ENCODE measurements at places on chromosomes 2 and 18.

DNA sequence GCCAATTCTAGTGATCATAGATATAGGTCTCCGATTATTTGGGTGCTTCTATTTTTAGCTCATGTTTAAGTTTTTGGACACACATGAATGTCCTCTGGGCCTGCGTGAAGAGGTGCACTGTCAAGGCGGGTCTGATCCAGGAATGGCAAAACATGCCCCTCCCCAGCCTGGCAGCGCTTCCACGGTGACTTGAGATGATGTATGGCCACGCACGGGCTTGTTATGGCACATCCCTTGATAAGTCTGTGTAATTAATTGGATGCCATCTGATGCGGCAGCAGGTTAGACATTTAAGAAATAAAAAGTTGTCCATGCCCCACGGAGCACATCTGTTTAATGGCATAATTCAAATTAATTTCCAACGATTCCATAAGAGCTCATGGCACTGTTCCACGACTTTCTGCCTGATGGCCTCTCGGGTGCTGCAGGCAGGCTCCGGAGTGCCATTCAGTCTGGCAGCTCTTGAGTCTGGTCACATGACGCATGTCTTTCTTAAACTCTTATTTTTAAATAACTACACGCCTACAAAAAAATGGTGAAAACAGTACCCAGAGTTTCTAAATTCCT is 151.4 kb downstream of the ACKR3 start:
- DNase-seq, result no peak

GRCh38 chr2:172558372-172558771 is 2.5 kb downstream of the PDK1 start:
- DNase-seq, result no peak

GRCh38 chr18:55497825-55498403 is 90.1 kb downstream of the TCF4 start:
- DNase-seq, result no peak

DNA sequence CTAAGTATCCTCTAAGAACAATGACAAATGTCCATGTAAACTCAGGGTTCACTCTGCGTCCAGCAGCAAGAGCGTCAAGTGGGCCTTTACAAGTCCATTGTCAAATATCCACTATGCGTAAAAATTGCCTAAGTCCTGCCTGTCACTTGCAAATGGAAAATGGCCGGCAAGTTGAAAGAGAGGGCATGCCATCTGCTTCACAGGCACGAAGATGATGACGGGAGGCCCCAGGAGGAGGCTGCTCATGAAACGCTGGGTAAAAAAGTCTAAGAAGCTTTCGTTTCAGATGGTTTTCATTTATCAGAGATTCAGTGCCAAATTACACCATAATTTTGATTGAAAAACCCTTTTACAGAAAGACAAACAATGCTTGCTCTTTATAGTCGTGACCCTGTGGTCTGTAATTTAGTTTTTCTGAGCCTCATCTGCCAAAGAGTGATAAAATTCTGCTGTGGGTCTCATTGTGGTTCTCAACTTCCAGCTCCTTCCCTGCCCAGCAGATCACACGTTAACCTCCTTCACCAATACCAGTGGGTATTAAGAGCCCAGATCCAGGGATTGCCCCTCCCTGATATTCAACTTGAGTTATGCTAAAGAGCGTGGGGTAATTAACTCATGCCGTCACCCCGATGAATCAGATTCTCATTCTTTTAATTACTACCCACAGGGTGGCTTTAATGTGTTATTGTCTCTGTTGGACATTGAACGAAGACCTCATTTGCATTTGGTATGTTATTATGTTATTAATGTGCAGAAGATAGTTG is 160.2 kb upstream of the ALKAL2 start:
- no peak for DNase-seq

- DNase-seq, result no peak
Observed at GRCh38 chr2:70777450-70777849, 9.4 kb upstream of the ADD2 start.

DNA sequence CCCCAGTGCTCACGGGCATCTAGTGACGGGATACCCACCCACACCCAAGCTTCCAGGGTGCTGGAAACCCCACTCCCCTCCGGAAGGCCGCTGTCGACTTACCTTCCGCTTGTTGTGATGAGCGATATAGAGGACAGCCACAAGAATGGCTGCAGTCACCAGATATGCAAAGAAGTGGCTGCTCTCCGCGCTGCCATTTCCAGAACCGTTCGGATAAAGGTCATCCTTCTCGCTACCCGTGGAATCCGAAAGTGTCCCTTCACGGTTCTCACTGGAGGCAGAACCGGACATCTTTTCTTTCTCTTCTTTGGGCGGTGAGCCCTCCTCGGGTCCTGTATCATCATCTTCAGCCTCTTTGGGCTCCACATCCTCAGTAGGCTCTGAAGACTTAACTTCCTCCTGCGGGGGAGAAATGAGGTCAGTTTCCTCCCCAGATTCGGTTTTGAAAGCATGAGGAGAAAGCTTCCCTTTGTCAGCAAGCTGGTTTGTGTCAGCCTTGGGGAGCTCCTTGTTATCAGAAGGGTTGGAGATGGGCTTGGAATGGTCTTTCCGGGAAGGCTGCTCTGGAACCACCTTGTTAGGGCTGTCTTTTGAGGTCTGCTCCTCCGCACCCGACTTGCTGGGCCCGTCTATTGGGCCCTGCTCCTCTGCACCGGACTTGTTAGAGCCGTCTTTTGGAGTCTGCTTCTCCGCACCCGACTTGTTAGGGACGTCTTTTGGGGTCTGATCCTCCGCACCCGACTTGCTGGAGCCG is 1.2 kb downstream of the TGOLN2 start:
- no peak for DNase-seq

DNA sequence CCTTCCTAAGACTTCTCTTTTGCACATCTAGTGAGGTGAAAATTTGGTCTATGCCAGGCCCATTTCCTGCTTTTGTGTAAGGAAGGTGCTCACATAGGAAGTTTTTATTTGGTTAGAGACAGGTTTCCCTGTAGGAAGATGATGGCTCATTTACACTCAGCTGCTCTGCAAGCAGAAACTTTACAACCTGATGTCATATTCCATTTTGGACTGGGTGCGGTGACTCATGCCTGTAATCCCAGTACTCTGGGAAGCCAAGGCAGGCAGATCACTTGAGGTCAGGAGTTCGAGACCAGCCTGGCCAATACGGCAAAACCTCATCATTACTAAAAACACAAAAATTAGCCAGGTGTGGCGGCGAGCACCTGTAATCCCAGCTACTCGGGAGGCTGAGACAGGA is 35.8 kb downstream of the CASP10 start:
- DNase-seq, result no peak

- no peak for DNase-seq
Observed at GRCh38 chr18:79064228-79064627, 5.0 kb upstream of the ATP9B start.

DNA sequence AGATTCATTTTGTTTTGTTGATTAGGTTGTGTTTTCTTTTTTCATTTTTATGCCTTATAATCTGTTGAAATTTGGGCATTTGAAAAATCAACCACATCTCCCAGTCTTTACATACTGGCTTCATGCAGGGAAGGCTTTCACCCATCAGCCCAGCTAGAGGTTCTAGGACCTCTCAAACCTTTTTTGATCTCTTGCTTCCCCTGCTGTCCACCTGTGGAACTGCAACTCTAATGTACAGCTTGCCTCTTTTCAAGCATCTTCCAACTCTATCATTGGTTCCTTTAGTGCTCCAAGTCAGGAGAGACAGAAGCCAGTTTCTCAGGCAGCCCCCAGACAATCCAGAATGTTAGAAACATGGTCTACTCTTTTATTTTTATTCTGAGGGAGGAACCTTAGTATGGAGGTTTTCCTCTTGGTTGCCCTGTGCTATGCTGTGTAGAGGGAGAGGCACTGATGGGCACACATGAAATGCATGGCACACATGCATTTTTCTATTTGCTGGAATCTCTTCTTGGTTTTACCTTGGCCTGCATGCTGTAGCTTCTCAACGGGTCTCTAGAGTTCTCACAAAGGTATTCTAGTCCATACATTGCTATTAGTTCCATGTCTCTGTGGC is 107.2 kb upstream of the L3MBTL4 start:
- DNase-seq, result peak; percentile 40

DNA sequence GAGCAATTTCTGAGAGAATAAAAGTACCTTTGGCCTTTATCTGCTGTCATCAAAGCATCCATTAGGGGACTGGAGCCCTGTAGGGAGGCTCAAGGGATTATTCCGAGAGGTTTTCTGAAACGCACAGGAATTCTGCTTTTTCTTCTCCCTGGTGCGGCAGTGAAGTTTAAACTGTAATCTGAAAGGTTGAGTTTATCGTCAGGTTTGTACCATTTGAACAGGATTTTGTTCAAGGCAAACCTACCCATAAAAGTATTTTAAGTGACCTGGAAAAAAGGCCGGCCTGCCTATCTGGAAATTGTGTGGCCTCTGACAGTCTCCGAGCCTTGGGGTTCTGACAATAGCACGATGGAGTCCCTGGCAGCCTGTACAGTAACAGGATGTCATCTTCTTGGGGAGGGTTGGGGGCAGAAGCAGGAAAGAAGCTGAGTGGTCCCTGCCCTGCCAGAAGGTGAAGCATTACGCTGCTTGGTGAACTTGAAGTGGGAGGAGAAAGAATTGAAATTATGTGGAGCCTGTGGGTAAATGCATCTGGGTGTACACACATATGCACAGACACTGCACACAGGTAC is 272.0 kb downstream of the CYRIA start:
- DNase-seq, result no peak

GRCh38 chr2:26521054-26521912 is 43.4 kb upstream of the OTOF start:
- peak; percentile 23 for DNase-seq

- DNase-seq, result no peak
Observed at GRCh38 chr2:207698301-207698700, 13.1 kb upstream of the CCNYL1 start.

- DNase-seq, result no peak
Observed at GRCh38 chr2:230982126-230982525, 13.8 kb upstream of the SPATA3 start.

DNA sequence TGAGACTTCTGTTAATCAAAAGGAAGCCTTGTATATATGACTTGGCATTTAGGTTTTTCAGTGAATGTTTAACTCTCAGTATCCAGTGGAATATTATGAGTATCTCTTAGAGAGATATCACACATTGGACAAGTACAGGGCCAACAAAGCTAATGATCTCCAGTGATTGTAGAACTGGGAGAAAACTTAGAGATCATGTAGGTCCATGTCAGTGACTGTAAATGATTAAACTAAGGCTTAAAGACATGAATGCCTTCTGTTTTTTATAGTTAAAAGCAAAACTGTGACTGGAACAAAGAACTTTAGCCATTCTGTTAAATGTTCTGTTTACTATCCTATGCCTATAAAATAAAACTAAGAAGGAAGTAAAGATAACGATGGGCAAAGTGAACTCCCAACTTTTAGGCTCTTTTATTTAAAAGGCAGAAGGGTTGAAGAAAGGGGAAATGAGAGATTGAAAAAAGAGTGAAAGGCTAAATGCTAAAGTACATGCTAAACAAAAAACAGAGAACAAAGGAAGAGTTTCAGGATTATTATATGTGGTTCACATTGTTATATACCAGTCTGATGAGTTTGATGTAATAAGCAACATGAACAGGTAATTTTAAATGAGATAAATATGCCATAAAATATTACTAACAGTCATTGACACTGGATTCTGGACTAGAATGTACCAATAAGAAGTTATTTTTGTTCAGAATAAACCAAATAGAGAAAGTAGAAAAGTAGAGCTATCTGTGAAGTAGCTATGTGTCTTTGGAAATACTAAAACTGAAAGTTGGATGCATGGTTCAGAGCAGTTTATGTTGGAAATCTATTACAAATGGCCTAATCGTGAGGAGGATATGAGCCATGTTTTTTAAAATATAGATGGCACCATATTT is 37.1 kb upstream of the TNFRSF11A start:
- DNase-seq, result no peak

DNA sequence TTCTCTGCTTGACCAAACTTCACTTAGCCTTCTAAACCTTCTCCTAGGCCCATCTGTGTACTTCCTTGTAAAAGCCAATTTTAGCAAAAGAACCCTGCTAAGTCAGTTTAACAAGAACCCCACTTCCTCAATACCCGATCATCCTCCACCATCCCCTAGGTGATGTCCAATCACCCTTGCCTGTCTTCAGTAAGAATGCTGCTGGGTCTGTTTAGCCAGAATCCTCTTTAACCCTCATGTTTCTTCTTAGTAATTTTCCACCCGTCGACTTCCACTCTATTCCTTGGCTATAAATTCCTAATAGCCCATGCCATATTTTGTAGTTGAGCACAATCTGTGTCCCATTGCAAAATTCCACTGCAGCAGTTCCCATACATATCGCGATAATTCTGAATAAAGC is 780.0 kb upstream of the RAB6C start:
- no peak for DNase-seq

GRCh38 chr2:166179201-166179600 is 51.4 kb upstream of the SCN1A start:
- DNase-seq, result no peak

- no peak for DNase-seq
Observed at GRCh38 chr18:54774423-54774822, 53.9 kb upstream of the RAB27B start.

DNA sequence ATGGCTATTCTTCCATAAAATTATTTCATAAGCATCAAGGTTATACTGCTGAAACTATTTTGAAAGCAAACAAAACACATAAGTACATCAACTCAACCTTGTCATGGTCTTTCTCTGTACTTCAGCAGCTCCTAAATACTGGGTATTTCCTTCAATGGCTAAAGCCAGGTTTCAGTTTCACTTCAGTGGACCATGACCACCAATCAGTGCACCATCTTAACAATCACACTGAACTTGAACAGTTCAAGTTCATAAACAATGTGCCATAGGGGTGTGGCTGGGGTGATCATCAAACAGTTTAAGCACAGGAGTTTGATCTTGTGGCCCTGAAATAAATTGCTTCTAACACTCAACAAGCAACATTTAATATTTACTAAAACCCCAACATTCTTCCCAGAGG is 124.1 kb upstream of the FIGN start:
- no peak for DNase-seq

DNA sequence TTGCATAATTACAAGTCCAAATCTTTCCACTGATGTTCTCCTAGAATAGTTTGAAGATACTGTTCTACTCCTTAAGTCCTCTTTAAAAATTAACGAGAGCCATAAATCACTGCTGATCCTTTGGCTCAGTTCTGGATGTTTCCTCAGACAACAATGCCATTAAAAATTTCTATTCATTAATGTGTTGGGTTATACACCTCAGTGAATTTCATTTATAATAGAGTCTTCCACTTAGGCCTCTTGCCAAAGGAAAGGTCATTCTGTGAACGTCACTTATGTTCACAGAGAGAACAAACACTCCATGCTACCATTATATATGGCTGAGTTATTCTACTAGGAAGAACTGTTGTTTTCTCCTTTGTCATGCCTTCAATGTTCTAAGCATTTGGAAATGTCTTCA is 1472.3 kb upstream of the CELF4 start:
- DNase-seq, result no peak

- DNase-seq, result no peak
Observed at GRCh38 chr2:96522304-96523203, 14.0 kb upstream of the ARID5A start.

GRCh38 chr18:79069717-79070151 is 540 bp downstream of the ATP9B start:
- no peak for DNase-seq

- no peak for DNase-seq
Observed at GRCh38 chr2:142926445-142926844, 49.0 kb downstream of the KYNU start.

Data from iPS DF 19.7 (cell line).